ENCODE measurements at places on chromosomes 3 and 15.
A peak's percentile ranks its signal among the peaks of the same experiment; 100 is the strongest.

- no peak for DNase-seq
These were observed 35.6 kb downstream of the NSUN3 start for GRCh38 chr3:94098452-94098851.

DNA sequence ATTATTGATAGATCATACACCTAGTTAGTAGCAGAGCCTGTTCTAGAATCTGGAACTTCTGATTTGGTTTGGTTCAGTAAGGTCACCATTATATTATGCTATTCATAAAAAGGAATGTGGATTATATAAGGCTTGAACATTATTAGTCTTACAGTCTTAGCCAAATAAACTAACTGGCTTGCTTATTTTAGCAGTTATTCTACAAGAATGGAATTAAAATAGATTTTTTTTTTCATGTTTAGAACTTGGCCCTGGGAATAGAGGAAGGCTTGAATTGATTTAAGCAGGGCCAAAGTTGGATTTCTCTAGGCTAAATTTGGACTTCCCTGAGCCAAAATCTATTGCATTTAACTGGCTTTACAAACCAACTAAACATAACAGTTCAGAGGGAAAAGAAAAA lies 24.4 kb downstream of the DTWD1 start:
- DNase-seq = no peak

DNA sequence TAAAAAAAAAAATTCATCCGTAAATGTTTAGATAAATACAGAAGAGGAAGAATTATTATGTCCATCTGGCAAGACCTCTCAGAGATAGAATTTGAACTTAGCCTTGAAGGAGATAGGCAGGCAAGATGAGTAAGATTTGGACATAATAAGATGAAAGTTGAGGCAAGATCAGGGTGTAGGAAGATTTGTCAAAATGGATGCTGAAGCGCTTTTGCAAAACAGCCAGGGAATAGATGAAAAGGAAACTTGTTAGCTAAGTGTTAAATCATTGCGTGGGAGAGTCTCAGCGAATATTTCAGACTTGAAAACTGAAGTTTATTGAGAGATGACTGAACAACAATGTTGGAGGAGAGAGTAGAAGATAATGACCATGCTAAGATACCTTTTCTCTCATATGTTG lies 7.2 kb downstream of the BRK1 start:
- no peak for DNase-seq

- DNase-seq = no peak
These were observed 138.5 kb upstream of the CCDC54 start for GRCh38 chr3:107238787-107239186.

DNA sequence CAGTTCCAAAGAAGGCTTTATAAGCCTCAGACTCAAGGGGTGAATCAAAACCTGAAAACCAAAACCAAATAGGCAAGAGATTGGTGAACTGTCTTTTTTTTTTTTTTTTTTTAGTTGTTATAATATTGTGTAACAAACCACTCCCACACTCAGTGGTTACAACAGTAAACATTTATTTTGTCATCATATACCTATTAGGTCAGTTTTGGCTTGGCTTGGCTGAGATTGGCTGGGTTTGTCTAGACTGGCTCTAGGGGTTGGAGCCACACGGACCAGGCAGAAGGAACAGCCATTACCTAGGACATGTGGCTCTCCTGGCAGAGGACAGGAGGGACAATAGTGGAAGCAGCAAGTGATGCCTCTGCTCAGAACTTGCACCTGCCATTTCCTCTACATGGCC lies 26.4 kb upstream of the RYR3 start:
- no peak for DNase-seq

DNA sequence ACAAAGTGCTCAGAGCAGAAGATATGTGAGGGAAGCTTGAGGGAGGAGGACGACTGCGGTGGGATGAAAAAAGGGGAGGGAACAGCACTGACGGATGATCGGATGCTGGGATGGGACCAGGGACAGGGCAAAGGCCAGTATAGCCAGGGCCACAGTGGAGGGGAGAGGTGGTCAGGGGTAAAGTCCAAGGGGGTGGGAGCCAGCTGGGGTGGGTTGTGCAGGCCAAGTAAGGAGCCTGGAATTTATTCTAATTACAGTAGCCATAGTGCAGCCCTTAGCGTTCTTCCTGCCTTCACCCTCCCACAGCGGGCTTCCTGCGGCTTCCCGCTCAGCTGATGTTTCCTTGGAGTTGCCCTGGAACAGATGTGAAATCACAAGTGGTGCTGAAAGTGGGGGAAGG lies 7.6 kb upstream of the APEH start:
- DNase-seq = no peak

DNA sequence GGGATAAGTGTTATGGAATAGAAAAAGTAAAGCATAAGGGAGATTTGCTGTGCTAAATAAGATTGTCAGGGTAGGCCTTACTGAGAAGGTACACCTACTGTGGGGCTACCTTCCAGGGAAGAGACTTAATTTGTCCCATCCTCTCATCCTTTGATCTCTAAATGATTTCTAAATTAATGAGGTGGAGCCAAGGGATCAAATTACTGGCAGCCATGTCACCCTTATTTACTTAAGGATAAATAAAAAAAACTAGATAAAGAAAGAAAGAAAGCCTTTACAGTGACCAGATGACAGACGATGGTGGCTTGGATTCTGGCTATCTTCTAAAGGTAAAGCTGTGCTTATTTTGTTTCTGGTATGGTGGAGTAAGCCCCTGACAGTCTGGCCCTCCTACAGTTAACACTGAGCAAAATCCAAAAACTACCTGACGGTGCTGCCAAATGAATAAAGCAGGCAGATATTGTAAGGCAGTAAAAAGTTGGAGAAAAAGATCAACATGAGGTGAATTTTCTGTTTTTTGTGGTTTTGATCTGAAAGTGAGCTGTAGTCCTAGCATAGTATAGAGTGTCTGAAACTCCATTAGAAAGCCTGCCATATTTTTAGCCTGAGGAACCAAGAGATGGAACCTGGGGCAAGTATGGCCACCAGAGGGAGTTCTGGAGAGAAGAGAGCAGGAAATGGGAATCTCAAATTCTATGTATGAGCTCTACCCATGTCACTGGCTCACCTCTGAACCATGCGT lies 285.1 kb upstream of the MANF start:
- peak; percentile 23 for DNase-seq

GRCh38 chr15:95323796-95324195 lies 1006.7 kb upstream of the NR2F2 start:
- DNase-seq = no peak

GRCh38 chr15:60890375-60891230 lies 338.5 kb downstream of the RORA start:
- no peak for DNase-seq

DNA sequence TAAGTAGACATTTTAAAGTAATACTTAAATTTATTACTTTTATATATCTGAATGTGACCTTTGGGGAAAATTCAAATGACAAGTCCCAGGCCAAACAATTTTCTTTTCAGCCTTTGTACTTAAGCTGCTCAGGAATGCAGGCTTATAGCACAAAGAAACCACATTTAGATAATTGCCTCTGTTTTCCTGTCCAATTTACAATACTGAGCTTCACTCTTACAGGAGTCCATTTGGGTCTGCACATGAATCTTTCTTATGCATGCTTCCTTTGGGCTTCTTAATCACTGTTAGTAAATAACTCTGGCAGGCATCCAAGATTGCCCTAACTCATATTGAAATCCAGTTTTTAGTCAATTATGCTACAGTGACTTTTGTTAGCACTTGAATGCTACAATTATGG lies 459.4 kb upstream of the TGFBR2 start:
- DNase-seq = no peak

DNA sequence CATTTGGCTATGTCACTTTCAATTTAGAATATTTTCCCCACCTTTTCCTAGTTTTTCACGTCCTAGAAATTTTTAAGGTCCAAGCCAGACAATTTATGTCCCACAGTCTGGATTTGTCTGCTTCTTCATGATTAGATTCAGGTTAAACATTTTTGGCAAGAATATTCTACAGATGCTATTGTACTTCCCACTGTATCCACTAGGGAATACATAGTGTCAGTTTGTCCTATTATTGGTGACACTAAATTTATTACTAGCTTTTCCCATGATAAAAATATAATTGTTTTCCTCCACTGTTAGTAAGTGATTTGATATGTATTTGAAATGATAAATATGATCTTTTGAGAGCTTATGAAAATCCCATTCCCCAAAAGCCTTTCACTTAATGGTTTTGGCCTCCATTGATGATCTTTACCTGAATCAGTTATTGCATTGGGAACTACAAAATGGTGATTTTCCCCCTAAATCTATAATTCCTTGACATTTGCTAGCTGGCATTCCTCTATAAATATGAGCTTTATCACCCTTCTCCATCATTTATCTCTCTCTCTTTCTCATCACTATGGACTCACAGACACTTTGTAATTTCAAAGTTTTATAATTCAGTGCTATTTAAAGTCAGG lies 8.3 kb downstream of the ARL14 start:
- DNase-seq = no peak

GRCh38 chr3:141452045-141452444 lies 34.8 kb upstream of the RASA2 start:
- DNase-seq = no peak

DNA sequence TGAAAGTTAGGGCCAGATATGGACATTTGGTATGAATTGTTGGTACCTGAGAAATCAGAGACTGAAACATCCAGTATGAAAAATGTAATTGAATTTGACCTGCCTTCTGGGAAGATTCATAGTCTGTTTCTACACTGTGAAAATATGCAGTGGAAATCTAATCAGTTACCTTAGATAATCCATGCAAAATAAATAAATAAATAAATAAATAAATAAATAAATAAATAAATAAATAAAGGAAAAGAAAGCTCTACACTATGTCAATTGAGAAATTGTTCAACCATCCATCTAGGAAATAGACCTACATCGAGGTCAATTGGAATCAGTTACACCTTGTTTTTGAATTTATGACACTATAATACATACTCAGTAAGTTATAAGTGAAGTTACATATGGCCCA lies 252.3 kb downstream of the VGLL3 start:
- no peak for DNase-seq

- DNase-seq = no peak
These were observed 528.9 kb downstream of the IGSF11 start for GRCh38 chr3:118505784-118506183.

GRCh38 chr15:27550635-27551034 lies 548.5 kb downstream of the OCA2 start:
- DNase-seq = no peak

DNA sequence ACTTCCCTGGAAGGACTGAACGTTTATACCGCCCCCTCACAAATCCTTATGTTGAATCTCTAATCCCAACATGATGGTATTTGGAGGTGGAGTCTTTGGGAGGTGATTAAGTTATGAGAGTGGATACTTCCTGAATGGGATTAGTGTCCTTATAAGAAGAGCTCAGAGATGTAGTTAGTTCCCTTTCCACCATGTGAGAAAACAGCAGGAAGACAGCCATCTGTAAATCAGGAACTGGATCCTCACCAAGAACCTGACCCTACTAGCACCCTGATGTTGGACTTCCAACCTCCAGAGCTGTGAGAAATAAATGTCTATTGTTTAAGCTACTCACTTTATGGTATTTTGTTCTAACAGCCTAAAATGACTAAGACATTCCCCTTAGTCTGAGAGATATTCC lies 33.3 kb upstream of the SACM1L start:
- DNase-seq = no peak

- DNase-seq = no peak
These were observed 252.9 kb upstream of the CBLB start for GRCh38 chr3:106121491-106122289.

GRCh38 chr3:191383124-191383523 lies 52.8 kb upstream of the UTS2B start:
- no peak for DNase-seq

DNA sequence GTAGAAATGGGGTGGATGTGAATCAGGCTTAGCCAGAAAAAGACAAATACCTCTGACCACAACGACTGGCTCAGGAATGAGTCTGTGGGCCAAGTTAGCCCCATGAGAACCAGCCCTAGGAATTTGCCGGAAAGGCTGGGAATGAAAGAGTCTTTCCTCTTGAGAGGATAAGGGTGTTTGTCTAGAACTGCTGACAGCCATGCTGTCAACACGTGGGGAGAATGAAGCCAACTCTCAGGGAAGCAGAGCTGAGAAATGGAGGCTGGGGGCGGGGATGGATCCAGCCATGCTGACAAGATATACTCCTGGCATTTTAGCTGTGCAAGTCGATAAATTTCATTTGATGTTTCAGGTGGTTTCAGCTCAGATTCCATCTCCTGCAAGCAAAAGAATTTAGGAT lies 10.6 kb upstream of the SLC6A1 start:
- DNase-seq = no peak

GRCh38 chr3:183638101-183638852 lies 2.9 kb downstream of the KLHL24 start:
- no peak for DNase-seq

- DNase-seq = no peak
These were observed 88.4 kb downstream of the APBA2 start for GRCh38 chr15:28974142-28974541.

GRCh38 chr3:128815318-128816064 lies 63.9 kb upstream of the ACAD9 start:
- no peak for DNase-seq

- DNase-seq = no peak
These were observed 6.4 kb upstream of the ANKDD1A start for GRCh38 chr15:64905119-64905831.

DNA sequence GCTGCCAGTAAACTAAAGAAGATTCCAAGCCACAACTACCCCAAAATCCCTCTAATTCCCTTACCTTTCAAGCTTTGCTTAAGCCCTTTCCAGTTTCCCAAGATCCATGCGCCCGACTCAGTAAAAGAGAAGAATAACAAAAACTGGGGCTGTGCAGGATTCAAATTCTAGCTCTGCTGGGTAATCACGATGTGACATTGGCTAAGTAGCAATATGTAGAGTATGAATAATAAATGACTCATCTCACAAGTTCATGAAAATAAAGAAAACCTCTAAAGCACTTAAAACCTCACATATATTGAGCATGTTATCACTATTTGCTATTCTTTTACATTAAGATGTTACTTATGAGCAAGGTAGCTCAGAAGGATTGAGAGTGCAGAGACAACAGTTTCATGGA lies 522.2 kb upstream of the ZNF717 start:
- DNase-seq = no peak

GRCh38 chr15:62901087-62901486 lies 141.5 kb upstream of the TPM1 start:
- no peak for DNase-seq

DNA sequence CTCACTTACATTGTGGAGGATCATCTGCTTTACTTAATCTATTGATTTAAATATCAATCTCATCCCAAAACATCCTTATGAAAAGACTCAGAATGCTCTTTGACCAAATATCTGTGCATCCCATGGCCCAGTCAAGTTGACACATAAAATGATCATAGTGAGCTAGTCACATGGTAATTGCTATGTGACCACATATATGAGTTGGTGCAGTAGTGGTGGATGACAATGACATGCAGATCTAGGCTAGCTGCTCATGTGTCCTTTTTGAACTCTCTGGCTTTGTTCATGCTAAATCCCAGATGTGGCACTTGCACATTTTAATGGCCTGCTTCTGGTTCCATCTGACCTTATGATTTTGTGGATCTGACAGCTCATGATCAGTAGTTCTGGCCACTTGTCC lies 156.2 kb downstream of the NFKBIZ start:
- DNase-seq = no peak

GRCh38 chr3:44963571-44964325 lies 12.2 kb downstream of the ZDHHC3 start:
- no peak for DNase-seq

GRCh38 chr15:66701422-66702034 lies 508 bp upstream of the SMAD6 start:
- no peak for DNase-seq

Measured in NCI-H510A (cell line).